Breast epithelium (tissue), 4 donors: ENCODE measurements at places on chromosomes 5 and 9. TPM values are rescaled to one million over a fixed set of nuclear protein-coding genes. Genes with fewer than 3 reads are reported as not detected.
A peak's percentile ranks its signal among the peaks of the same experiment; 100 is the strongest.

- no peak for DNase-seq
- no peaks in the 10 kb centered on the region for H3K27me3 ChIP-seq
- no peaks in the 10 kb centered on the region for H3K36me3 ChIP-seq
- H3K4me3 ChIP-seq: no peak overlapping the region
Measured at GRCh38 chr5:173760461-173761177, 127.5 kb upstream of the CPEB4 start.

DNA sequence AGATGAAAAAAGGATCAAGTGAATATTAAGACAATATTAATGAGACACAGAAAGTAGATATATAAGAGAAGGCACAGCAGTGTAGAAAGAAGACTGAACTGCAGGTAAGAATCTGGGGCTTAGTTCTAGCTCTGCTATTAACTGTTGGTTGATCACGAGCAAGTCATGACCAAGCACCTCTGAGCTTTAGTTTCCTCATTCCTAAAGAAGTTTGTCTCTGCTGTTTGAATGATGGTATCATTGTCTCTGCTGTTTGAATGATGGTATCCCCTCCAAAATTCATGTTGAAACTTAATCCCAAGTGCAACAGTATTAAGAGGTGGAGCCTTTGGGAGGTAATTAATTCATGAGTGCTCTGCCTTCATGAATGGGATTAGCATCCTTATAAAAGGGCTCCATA is 2.5 kb upstream of the NME5 start:
- no peaks in the 10 kb centered on the region for H3K4me1 ChIP-seq
- no peak overlapping the region for H3K27ac ChIP-seq
- no peak overlapping the region for H3K4me3 ChIP-seq

DNA sequence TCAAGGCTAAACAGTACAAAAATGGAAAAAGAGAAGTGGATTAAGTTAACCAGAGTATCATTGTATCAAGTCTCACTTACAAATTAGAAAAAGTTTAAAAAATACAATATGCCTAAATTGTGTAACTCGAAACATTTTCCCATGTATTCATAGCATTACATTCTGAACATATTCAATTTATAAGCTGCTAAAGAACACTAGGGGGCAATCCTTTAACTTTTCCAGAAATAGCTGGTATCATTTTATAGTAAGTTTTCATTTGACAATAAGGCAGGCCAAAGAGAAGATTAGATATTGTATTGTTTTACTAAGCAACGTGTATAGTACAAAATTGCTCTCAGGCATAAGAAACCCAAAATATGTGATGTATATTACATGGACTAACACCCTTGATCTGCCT is 234.6 kb downstream of the ADGRV1 start:
- H3K4me3 ChIP-seq: no peak overlapping the region
- no peak overlapping the region for H3K27ac ChIP-seq
- H3K4me1 ChIP-seq: no peaks in the 10 kb centered on the region

- no peaks in the 10 kb centered on the region for H3K36me3 ChIP-seq
- no peak overlapping the region for H3K27ac ChIP-seq
- no peaks in the 10 kb centered on the region for H3K27me3 ChIP-seq
- DNase-seq: no peak
- no peaks in the 10 kb centered on the region for H3K4me1 ChIP-seq
Measured at GRCh38 chr9:86655147-86655546, 292.2 kb downstream of the GAS1 start.

GRCh38 chr5:33513462-33514185 is 72.9 kb downstream of the TARS1 start:
- no peaks in the 10 kb centered on the region for H3K4me1 ChIP-seq
- H3K36me3 ChIP-seq: no peaks in the 10 kb centered on the region
- no peak overlapping the region for H3K27ac ChIP-seq
- DNase-seq: no peak
- H3K4me3 ChIP-seq: no peak overlapping the region
- H3K27me3 ChIP-seq: no peaks in the 10 kb centered on the region

DNA sequence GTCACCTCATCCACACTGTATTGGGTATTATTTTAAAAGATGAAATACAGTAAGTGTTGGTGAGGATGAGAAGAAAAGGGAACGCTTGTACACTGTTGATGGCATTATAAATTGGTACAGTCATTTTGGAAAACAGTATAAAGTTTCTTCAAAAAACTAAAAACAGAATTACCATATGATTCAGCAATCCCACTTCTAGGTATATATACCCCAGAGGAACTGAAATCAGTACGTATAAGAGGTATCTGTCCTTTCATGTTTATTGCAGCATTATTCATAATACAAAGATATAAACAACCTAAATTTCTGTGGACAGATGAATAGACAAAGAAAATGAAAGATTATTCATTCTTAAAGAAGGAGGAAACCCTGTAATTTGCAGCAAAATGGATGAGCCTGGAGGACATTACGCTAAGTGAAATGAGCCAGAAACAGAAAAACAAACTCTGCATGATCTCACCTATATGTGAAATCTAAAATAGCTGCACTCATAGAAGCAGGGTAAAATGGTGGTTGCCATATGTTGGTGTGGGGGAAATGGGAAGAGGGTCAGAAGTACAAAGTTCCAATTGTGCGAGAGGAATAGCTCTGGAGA is 191.6 kb downstream of the TRIM36 start:
- H3K4me3 ChIP-seq: no peak overlapping the region
- H3K4me1 ChIP-seq: no peaks in the 10 kb centered on the region
- no peaks in the 10 kb centered on the region for H3K27me3 ChIP-seq
- H3K36me3 ChIP-seq: no peaks in the 10 kb centered on the region
- H3K27ac ChIP-seq: no peak overlapping the region

DNA sequence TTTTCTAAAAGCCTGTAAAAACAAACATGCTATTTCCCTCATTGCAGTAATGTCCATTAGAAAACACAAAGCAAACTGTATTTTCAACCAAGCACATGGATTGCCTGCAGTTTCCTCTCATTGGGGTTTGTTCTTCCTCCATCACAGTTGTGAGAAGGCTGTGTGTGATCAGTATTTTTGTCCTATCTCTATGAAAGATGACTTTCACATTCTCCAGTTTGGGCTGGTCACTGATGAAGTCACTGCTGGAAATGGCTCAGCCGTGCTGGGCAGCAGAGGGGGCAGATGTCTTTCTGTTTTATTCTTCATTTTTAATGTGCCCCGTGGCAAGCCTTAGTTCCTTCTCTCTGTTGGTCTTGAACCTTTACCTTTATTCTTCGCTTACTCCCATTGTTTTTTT is 288.9 kb upstream of the MPDZ start:
- H3K27me3 ChIP-seq: no peaks in the 10 kb centered on the region
- DNase-seq: no peak
- H3K4me1 ChIP-seq: no peaks in the 10 kb centered on the region
- peak overlapping the region; percentile 16 for H3K4me3 ChIP-seq

- H3K4me1 ChIP-seq: no peaks in the 10 kb centered on the region
- DNase-seq: no peak
- H3K4me3 ChIP-seq: no peak overlapping the region
- H3K36me3 ChIP-seq: no peaks in the 10 kb centered on the region
- H3K27me3 ChIP-seq: no peaks in the 10 kb centered on the region
Measured at GRCh38 chr5:107853031-107853430, 182.3 kb upstream of the EFNA5 start.

GRCh38 chr5:14748180-14748900 is 83.8 kb downstream of the OTULIN start:
- no peak for DNase-seq
- H3K4me1 ChIP-seq: no peaks in the 10 kb centered on the region
- no peak overlapping the region for H3K27ac ChIP-seq

DNA sequence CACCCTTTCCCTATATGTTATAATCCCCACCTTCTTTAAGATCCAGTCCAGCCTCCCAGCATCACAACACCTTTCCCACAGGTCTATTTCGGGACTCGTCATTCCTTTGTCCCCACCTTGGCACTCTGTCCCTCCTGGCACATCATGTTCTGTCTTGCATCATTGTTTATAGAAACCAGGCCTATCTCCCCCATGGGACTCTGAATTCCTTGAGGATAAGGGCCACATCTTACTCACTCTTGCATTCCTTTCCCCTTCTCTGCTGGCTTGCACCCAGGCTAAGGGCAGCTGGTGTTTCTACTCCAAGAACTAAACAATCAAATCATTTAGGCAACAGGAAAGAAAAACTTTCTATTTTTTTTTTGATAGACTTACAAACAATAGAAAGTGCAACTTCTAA is 205.7 kb downstream of the AGTPBP1 start:
- H3K36me3 ChIP-seq: no peaks in the 10 kb centered on the region
- DNase-seq: no peak
- no peak overlapping the region for H3K4me3 ChIP-seq
- no peaks in the 10 kb centered on the region for H3K4me1 ChIP-seq

- no peaks in the 10 kb centered on the region for H3K36me3 ChIP-seq
- H3K4me3 ChIP-seq: no peak overlapping the region
- H3K4me1 ChIP-seq: no peaks in the 10 kb centered on the region
- H3K27ac ChIP-seq: no peak overlapping the region
Measured at GRCh38 chr9:32579706-32580331, 6.9 kb upstream of the NDUFB6 start.

- DNase-seq: no peak
- H3K36me3 ChIP-seq: no peaks in the 10 kb centered on the region
- H3K4me3 ChIP-seq: no peak overlapping the region
- no peaks in the 10 kb centered on the region for H3K4me1 ChIP-seq
- H3K27me3 ChIP-seq: no peaks in the 10 kb centered on the region
- H3K27ac ChIP-seq: no peak overlapping the region
Measured at GRCh38 chr9:76620996-76621395, 143.2 kb upstream of the PCA3 start.

GRCh38 chr9:22838266-22838665 is 391.6 kb downstream of the DMRTA1 start:
- no peaks in the 10 kb centered on the region for H3K27me3 ChIP-seq
- H3K4me3 ChIP-seq: no peak overlapping the region
- no peaks in the 10 kb centered on the region for H3K36me3 ChIP-seq
- H3K27ac ChIP-seq: no peak overlapping the region

- no peaks in the 10 kb centered on the region for H3K4me1 ChIP-seq
- no peaks in the 10 kb centered on the region for H3K36me3 ChIP-seq
Measured at GRCh38 chr9:114897196-114897595, 33.2 kb downstream of the TNFSF8 start.

DNA sequence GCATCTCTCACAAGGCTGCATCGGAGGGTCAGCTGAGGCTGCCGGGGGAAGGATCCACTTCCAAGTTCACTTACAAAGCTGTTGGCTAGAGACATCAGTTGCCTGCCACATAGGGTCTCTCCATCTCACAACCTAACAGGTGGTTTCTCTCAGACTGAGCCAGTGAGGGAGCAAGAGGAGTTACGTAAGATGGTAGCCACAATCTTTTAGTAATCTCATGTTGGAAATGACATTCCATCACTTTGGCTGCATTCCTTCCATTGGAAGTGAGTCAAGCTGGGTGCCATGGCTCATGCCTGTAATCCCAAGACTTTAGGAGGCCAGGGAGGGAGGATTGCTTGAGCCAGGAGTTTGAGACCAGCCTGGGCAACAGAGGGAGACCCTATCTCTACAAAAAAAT is 7.4 kb upstream of the GRK6 start:
- no peaks in the 10 kb centered on the region for H3K27me3 ChIP-seq
- H3K4me1 ChIP-seq: no peaks in the 10 kb centered on the region
- no peak for DNase-seq
- H3K36me3 ChIP-seq: no peaks in the 10 kb centered on the region
- no peak overlapping the region for H3K27ac ChIP-seq

- no peaks in the 10 kb centered on the region for H3K36me3 ChIP-seq
- H3K27ac ChIP-seq: no peak overlapping the region
- H3K27me3 ChIP-seq: no peaks in the 10 kb centered on the region
Measured at GRCh38 chr9:27784847-27785713, 211.8 kb upstream of the C9orf72 start.

DNA sequence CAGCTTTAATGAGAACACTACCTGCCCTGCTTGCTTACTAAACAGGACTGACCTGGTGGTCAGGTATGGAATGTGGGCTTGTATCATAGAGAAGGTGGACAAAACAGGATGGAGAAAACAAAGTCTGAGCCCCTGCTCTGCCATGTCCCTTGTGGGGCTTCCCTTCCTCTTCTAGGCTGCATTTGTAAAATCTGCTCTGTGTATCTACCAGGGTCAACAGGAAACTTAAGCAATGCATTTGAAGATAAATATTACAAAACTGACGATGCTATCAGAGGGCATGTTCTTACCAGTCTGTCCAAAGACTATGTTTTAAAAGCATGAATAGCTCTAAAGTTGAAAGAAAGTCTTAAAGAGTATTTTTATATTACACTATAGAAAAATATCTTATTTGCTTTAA is 228.7 kb downstream of the DCP2 start:
- no peaks in the 10 kb centered on the region for H3K4me1 ChIP-seq
- H3K36me3 ChIP-seq: no peaks in the 10 kb centered on the region
- no peak overlapping the region for H3K4me3 ChIP-seq

DNA sequence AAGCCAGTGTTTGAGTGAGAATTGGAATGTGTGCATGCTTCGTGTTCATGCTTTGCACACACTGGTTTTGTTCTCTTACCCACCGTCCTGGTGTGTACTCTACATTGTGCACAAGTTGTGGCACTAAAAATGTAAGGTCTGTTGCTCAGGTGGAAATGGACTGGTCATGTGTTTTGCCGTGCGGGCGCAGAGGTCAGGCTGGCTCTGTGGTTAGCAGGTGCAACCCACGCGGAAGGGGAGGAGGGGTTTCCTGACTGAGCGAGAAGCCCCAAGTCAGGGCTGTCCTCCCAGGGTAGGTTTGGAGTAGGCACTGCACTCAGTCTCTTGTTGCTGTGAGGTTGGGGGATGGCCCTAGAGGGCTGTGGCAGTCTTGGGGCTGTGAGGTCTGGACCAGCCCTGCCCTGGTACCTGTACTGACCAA is 86.6 kb downstream of the EHMT1 start:
- no peak overlapping the region for H3K4me3 ChIP-seq
- H3K27ac ChIP-seq: no peak overlapping the region
- H3K27me3 ChIP-seq: no peaks in the 10 kb centered on the region
- no peaks in the 10 kb centered on the region for H3K4me1 ChIP-seq

GRCh38 chr5:33422191-33422590 is 18.6 kb upstream of the TARS1 start:
- no peak for DNase-seq
- no peaks in the 10 kb centered on the region for H3K4me1 ChIP-seq
- H3K27ac ChIP-seq: no peak overlapping the region
- no peaks in the 10 kb centered on the region for H3K27me3 ChIP-seq
- H3K4me3 ChIP-seq: no peak overlapping the region

GRCh38 chr9:122183501-122183900 is 23.8 kb downstream of the MORN5 start:
- H3K4me3 ChIP-seq: no peak overlapping the region
- DNase-seq: no peak
- H3K4me1 ChIP-seq: no peaks in the 10 kb centered on the region
- no peaks in the 10 kb centered on the region for H3K36me3 ChIP-seq
- H3K27ac ChIP-seq: no peak overlapping the region

Gene CD180
- 2.8 TPM for total RNA-seq

Gene ADAMTS12
- 17.4 TPM for total RNA-seq

Gene C5orf22
- 17.4 TPM for total RNA-seq

Gene MARCHF3
- total RNA-seq: 16.1 TPM

Gene NSUN2
- total RNA-seq: 58.7 TPM

Gene PCDHGB7
- total RNA-seq: 16.0 TPM

Gene FUT7
- total RNA-seq: not detected

Gene CTSV
- total RNA-seq: 2.0 TPM

Gene TMC1
- total RNA-seq: 0.16 TPM

Gene ADAMTSL2
- 0.80 TPM for total RNA-seq

Gene AK1
- 30.2 TPM for total RNA-seq

Gene OTP
- total RNA-seq: not detected

Gene BAAT
- total RNA-seq: not detected

Gene PCDHB14
- 4.2 TPM for total RNA-seq

Gene ZNG1F
- total RNA-seq: 31.2 TPM
